Stimulated activated memory B cell treated with anti-CD40 and anti-IgM and Interleukin-4, amounts not matched to agents 10 μg/mL and 1 μg/mL and 100 μg/mL, for 72 hours (primary cell): ENCODE measurements at places on chromosomes 13 and 19.
A peak's percentile ranks its signal among the peaks of the same experiment; 100 is the strongest.

- ATAC-seq: no peak
Observed at GRCh38 chr13:42367831-42368230, 95.9 kb downstream of the AKAP11 start.

GRCh38 chr19:6556043-6556449, 25.2 kb downstream of the TNFSF9 start:
- ATAC-seq: no peak

GRCh38 chr19:3721131-3721886, 13.1 kb downstream of the TJP3 start:
- ATAC-seq: peak; percentile 81

- no peak for ATAC-seq
Observed at GRCh38 chr13:65789815-65790214, 1440.3 kb downstream of the PCDH9 start.

GRCh38 chr13:101523154-101524131, 71.0 kb downstream of the ITGBL1 start:
- ATAC-seq: no peak

- no peak for ATAC-seq
Observed at GRCh38 chr13:44399074-44399473, 25.4 kb downstream of the SERP2 start.

- no peak for ATAC-seq
Observed at GRCh38 chr19:30479231-30479630, 107.0 kb downstream of the ZNF536 start.

DNA sequence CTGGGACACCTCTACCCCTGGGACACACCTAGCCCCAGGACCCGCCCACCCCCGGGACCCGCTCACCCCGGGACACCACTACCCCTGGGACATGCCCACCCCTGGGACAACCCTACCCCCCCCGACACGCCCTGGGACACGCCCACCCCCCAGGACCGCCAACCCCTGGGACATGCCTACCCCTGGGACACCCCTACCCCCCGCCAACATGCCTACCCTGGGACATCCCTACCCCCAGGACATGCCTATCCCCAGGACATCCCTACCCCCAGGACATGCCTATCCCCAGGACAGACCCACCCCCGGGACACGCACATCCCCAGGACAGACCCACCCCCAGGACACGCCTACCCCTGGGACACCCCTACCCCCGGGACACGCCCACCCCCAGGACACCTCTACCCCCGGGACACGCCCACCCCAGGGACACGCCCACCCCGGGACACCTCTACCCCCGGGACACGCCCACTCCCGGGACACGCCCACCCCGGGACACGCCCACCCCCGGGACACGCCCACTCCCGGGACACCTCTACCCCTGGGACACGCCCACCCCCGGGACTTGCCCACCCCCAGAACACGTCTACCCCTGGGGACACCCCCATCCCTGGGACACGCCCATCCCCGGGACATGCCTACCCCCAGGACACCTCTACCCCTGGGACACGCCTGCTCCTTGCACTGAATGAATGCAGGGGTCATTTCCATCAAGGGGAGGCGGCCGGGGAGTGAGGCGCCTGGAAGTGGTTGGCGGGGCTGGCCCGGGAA, 32.3 kb downstream of the ADPRHL1 start:
- ATAC-seq: peak; percentile 70

DNA sequence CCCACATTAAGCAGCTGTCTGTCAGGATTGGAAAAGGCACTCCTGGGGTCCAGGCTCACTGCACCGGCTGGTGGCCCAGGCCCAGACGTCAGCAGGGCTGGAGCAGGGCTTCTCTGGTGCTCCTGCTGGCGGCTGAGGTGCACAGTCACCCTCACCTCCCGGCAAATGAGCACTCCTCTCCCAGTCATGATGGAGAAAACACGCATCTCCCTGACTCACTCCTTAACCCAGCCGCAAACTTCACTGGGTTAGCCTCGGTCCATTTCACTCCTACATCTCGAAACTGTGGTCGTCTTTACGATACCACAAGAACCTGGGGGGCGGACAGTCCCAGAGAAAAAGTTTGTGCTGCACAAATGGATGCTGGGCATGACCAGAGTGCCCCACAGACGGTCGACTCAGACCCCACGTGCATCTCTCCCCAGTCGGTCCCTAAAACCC, 3.3 kb upstream of the RASA3 start:
- no peak for ATAC-seq

GRCh38 chr13:50989476-50989875, 79.9 kb downstream of the RNASEH2B start:
- ATAC-seq: no peak

DNA sequence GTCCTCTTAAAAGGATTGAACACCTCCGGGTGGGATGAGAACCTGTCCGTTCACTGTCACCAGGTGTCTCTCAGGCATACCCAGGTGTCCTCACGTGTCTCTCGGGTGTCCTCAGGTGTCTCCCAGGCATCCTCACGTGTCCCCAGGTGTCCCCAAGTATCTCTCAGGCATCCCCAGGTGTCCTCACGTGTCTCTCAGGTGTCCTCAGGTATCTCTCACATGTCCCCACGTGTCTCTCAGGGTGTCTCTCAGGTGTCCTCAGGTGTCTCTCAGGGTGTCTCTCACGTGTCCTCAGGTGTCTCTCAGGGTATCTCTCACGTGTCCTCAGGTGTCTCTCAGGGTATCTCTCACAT, 33.8 kb downstream of the ATP4B start:
- ATAC-seq: no peak

DNA sequence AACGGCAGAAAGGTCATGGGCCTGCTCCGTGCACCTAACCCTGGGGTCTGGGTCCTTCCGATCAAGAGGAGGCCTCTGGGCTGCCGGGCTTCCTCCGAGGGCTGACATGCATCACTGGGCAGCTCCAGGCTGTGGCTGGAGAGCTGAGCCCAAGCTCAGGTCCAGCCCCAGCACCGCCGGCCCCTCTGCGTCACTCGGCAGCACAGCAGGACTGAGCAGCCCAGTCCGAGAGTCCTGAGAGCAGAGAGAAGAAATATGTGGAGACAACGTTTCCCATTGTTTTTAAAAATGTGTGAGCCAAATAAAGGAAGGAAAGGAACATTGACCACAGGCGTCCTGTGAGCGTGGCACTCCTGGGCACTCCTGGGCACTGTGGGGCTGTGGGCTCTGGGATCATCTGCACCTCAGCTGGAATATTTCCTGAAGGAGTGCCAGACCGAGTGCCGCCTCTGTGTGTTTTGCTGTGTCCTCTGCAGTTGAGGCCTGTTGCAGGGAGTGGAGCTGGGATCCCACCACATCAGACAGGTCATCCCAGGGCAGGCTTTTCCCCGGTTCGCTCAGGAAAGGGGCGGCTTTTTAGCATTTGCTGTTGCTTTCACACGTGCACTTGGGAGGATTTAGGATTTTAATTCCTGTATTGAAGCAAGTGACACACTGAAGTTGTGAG, 37.8 kb upstream of the TFDP1 start:
- ATAC-seq: no peak

DNA sequence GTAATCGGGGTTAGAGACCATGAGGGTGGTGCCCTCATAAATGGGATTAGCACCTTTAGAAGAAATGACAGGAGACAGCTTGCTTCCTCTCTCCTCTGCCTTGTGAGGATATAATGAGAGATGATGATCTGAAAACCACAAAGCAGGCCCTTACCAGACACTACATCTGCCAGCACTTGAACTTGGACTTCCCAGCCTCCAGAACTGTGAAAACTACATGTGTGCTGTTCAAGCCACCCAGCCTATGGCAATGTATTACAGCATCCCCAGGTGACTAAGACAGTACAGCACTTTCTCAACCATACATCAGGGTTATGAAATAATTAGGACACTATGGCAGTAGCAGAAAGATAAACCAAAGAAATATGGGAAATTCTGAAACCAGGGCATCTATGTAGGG, 7.4 kb downstream of the ZNF564 start:
- ATAC-seq: no peak

GRCh38 chr13:20188667-20189553, 3.8 kb downstream of the GJB2 start:
- ATAC-seq: no peak

DNA sequence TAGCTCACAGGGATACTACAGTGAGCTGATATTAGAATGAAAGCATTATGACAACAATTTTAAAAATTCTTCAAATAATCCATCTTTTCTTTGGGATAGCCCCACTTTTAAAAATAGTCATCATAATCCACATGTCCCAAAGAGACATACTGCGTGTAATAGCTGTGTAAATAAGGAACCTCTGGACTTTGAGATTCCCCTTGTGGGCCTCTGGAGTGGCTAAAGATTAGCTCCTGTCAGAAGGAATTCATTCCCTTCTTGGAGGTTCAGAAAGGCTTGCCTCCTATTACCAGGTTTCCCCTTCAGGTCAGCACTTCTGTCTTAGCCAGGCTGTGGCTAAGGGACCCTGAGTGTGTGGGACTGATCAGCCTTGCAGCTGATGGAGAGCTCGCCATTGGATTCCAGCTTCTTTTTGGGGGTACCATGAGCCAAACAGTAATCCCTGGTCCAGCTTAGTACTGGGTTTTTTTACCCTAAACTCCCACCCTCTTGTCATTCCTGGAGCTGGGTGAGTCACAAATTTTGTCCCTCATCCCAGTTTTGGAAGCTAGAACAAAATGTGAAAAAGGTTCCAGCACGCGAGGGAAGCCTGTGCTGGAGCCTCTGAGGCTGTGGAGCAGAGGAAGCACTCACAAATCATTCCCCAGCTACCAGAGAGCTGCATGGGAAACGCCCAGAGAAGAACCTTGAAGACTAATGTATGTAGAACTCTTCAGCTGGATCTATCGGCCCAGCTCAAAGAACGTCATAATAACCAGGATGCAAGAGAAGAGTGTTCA, 96.7 kb downstream of the RNASEH2B start:
- no peak for ATAC-seq

GRCh38 chr13:31965361-31966066, 66.1 kb upstream of the FRY start:
- peak; percentile 97 for ATAC-seq

- no peak for ATAC-seq
Observed at GRCh38 chr13:51645761-51646670, 61.8 kb downstream of the WDFY2 start.

- peak; percentile 48 for ATAC-seq
Observed at GRCh38 chr19:13207237-13207845, 57.1 kb downstream of the IER2 start.
